ENCODE measurements at places on chromosomes 2 and 18. TPM values are rescaled to one million over a fixed set of nuclear protein-coding genes. Genes with fewer than 3 reads are reported as not detected.
A peak's percentile ranks its signal among the peaks of the same experiment; 100 is the strongest.

- no peak for DNase-seq
Measured at GRCh38 chr2:26970928-26971627, 641 bp downstream of the MAPRE3 start.

The CCDC148 gene
- total RNA-seq = 0.40 TPM

The CD28 gene
- 64.1 TPM for total RNA-seq

The TPO gene
- not detected for total RNA-seq

GRCh38 chr2:120972286-120972685, 236.6 kb downstream of the GLI2 start:
- DNase-seq = no peak

GRCh38 chr2:69581774-69582581, 61.6 kb downstream of the AAK1 start:
- DNase-seq = no peak

- no peak for DNase-seq
Measured at GRCh38 chr2:221137385-221137784, 434.7 kb downstream of the EPHA4 start.

- no peak for DNase-seq
Measured at GRCh38 chr2:63054841-63055225, 4.2 kb downstream of the OTX1 start.

DNA sequence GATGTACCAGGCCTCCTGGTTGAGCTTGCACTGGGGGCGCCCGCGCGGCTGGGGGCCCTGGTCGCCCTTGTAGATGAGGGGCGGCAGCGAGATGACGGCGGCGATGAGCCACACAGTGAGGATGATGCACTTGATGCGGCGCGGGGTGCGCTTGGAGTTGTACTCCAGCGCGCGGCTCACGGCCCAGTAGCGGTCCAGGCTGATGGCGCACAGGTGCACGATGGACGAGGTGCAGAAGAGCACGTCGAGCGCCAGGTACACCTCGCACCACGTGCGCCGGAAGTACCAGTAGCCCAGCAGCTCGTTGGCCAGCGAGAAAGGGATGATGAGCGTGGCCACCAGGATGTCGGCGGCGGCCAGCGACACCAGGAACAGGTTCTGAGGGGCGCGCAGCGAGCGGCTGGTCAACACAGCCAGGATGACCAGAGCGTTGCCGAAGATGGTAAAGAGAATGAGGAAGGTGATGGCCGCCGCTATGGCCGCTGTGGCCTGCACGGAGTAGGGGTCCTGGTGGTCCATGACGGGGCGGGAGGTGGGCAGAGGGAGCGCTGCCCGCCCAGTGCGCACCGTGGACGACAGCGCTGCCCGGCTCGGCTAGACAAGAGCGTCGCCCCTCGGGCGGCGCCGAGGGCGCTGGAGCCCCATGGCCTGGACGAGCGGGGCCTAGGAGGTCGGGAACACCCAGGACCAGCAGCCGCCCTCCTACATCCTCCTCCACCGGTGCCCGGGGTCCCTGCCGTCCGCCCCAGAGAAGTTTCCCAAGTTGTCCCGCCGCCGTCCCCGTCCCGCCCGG, 544 bp downstream of the ADRA2B start:
- peak; percentile 27 for DNase-seq

DNA sequence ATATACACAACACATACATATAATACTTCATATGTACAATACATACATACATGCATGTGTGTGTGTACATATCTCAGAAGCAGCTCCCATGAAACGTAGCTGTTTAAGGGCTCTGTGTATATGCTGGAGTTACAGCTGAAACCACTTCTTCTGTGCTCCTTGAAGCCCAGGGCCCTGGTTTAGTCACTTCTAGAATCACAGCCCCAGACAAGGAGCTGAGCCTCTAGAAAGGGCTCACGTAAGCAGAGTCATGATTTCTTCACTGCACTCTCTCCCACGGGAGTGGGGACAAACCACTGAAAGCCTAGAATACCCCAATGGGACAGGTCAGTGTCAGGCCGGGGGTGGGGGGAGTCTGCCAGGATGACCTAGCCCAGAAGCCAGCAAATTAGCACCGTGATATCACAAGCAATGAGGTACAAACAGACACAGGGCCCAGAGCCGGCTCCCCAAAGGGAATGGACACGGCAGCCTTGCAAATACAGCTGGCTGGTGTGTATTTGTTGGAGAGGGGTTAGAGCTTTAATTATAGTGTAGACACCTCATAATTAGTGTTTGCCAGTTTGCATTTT, 90.3 kb downstream of the C1QL2 start:
- DNase-seq = no peak

DNA sequence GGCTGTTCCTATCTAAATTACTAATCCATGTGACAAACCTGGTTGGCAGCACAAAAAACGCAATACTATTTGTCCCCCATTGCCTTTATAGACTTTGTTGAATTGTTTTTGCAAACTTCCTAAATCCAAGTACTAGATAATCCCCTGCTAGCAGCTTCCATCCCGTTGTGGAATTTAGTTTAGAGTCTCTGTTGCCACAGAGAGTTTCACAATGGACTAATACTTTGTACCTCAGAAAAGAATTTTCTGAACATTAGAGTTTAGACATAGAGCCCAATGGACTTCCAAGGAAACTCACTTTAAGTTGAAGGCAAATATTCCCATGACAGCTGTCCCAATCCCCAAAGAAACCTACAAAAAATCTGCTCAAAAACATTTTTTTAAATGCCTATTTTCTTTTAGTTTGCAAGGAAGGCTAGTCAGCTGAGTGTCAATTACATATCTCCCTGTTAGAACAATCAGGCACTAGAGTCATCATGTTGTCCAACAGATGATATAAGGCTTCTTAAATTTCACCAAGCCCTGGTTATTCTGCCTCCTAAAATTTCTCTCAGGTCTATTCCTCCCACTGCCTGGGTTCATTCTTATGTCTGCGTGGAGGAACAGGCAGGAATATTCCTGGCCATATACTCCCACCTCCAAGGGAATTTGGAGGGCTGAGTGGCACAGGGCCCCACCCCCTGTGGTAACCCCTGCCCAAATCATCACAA, 27.2 kb downstream of the RNF152 start:
- no peak for DNase-seq

- DNase-seq = no peak
Measured at GRCh38 chr2:110854355-110855081, 122.1 kb downstream of the ACOXL start.

The SLC16A14 gene
- 1.0 TPM for total RNA-seq

- DNase-seq = no peak
Measured at GRCh38 chr2:43559391-43560230, 36.2 kb downstream of the THADA start.

DNA sequence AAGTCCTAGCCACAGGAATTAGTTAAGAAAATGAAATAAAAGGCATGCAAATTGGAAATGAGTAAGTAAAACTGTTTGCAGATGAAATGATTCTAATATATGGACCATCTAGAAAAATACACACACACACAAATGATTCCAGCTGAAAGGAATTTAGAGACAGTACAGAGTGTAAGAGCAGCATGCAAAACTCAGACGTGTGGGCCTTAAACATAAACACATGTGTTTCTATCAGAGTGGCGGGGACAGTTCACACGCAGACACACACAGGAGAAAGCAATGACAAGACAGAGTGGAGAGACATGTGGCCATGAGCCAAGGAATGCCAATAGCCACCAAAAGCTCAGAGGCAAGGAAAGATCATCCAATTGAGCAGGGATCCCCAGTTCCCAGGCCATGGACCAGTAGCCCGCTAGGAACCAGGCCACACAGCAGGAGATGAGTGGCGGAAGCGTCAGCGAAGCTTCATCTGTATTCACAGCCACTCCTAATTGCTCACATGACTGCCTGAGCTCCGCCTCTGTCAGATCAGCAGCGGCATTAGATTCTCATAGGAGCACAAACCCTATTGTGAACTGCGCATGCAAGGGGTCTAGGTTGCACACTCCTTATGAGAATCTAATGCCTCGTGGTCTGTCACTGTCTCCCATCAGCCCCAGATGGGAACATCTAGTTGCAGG, 155.4 kb downstream of the ARL4C start:
- DNase-seq = no peak

DNA sequence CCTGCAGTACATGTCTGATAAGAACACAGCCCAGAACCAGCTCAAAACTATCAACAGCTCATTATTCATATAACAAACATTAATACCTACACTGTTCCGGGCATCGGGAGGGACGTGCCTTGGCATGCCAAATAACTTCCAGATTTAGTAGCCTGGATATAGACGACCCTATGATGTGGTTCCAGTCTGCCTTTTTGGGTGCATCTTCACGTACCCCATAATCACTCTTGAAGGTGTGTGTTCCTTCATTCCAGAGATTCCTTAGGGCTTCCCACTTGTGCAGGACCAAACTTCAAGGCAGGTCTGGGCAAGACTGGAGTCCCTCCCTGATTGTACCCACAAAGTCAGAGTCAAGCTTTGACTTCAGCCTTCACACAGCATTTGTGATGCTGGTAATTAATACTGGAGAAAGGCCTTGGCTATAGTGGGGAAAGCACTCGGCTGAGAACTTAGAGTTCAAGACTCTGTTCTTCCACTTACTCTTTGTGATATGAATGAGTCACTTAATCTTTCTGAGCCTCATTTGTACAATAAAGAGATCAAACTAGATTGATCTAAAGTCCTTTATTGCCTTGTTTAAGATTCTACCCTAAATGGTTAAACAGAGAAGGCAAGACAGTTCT, 27.7 kb upstream of the SPATS2L start:
- DNase-seq = no peak

The GCKR gene
- total RNA-seq = not detected

DNA sequence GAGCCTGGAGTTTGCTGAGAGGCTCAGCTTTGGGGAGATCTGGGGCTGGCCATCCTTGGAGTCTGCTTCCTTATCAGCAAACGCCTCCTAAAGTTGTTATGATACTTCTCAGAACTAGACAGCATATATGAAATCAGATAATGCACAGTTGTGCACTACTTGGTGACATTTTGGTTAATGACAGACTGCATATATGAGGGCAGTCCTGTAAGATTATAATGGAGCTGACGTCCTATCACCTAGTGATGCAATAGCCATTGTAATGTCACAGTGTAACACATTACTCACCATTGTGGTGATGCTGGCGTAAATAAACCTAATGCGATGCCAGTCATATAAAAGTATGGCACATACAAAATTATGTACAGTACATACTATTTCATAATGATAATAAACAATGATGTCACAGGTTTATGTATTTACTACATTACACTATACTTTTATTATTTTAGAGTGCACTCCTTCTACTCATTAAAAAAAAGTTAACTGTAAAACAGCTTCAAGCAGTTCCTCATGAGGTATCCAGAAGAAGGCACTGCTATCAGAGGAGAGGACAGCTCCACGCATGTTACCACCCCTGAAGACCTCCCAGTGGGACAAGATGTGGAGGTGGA, 298.1 kb upstream of the REV1 start:
- DNase-seq = no peak

- DNase-seq = no peak
Measured at GRCh38 chr2:139354518-139354917, 574.3 kb upstream of the NXPH2 start.

DNA sequence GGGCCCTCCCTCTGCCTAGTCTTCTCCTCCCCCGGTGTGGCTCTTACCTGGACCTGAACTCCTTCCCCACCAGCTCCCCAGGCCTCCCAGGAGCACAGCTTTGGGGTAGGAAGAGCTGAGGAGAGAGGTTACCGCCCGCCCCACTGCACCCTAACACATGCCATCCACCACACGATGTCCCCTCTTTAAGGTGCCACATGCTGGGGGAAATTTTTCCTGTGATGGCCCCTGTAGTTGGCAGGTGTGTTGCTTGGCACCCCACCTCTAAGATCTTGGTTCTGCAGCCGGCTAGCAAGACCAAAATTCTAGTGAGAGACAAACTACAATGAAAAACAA, 6.9 kb upstream of the TEX261 start:
- DNase-seq = no peak

The DLX1 gene
- not detected for total RNA-seq

GRCh38 chr18:56505971-56506370, 132.4 kb downstream of the TXNL1 start:
- DNase-seq = no peak

The SEMA4C gene
- total RNA-seq = 18.7 TPM

The RBM44 gene
- 0.63 TPM for total RNA-seq

- peak; percentile 21 for DNase-seq
Measured at GRCh38 chr2:220687231-220687843, 884.8 kb downstream of the EPHA4 start.

The ASPRV1 gene
- total RNA-seq = 0.77 TPM

The COL3A1 gene
- total RNA-seq = 0.09 TPM

DNA sequence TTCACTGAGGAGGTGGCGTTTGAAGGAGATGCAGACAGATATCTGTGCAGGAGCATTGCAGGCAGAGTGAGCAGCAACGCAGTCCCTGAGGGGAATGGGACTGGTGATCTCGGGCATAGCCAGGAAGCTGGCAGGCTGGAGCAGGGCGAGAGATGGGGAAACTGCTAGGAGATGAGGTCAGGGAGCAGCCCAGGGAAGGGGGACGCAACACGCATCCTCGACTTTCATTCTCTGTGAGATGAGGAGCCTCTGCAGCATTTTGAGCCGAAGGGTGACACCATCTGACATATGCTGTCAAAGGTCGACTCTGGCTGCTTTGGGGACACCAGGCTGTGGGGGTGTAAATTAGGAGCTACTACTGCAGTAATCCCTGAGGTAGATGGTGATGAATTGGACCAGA, 4.3 kb upstream of the CHRNA1 start:
- DNase-seq = no peak

GRCh38 chr2:222410534-222410933, 13.8 kb upstream of the SGPP2 start:
- DNase-seq = no peak

- DNase-seq = no peak
Measured at GRCh38 chr2:70349921-70350685, 48.2 kb upstream of the FAM136A start.

DNA sequence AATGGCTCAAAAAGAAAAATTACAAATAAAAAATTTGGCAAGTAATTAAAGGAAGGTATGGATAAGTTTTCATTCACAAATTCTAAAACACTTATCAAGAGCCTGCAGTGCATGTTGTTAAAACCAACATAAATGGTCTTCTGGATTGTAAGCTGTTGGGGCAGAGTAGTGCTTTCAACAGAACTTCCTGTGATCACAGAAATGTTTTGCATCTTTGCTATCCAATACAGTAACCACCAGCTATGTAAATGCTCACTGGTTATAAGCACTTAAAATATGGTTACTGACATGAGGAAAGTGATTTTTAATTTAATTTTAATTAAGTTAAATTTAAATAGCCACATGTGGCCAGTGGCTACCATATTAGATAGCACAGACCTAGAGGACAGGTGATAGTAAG, 133.1 kb downstream of the NBAS start:
- no peak for DNase-seq

- no peak for DNase-seq
Measured at GRCh38 chr2:205175831-205176230, 506.5 kb upstream of the NRP2 start.

DNA sequence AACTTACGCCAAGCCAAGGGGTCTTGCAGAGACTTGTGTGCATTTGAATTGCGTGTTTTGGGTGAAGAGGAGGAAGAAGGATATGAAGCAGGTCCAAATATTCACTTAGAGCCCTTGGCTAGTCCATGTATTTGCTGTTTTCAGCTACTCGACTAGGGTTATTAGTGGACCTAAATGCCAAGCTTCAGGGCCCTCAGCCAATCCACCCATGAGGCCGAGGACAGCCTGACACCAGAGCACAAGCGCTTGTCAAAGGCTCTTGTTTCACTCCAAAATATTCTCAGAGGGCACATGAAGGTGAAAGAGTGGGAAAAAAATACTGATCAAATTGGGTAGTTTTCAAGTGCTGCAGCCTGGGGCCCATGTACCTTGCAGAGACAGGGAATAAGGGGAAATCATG, 174.8 kb upstream of the ACAA2 start:
- DNase-seq = no peak

GRCh38 chr2:80748592-80748991, 444.0 kb upstream of the LRRTM1 start:
- DNase-seq = no peak

Measured in CD8-positive, alpha-beta memory T cell (primary cell).